CD4-positive, alpha-beta T cell treated with Interferon gamma for 1 hour (primary cell): ENCODE measurements at places on chromosomes 2 and 18.

- no peak for DNase-seq
Observed at GRCh38 chr2:41719756-41720155, 328.1 kb upstream of the PKDCC start.

DNA sequence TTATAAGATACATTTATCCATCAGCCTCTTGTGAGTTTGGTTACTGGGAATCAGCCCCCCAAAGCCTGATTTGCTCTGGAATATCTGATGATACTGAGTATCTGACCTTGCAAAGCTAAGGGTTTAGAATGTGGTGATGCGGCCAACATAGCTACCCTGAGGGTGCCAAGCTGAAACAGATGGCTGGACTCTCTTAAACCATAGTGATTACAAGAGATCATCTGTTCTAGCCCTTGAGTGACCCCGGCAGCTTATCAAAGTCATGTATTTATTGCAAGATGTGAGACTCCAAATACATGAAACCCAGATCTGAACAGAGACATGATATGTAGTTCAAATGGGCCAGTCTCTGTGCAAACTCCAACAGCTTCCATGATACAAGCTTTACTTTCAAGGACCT, 78.2 kb upstream of the CABLES1 start:
- no peak for DNase-seq

DNA sequence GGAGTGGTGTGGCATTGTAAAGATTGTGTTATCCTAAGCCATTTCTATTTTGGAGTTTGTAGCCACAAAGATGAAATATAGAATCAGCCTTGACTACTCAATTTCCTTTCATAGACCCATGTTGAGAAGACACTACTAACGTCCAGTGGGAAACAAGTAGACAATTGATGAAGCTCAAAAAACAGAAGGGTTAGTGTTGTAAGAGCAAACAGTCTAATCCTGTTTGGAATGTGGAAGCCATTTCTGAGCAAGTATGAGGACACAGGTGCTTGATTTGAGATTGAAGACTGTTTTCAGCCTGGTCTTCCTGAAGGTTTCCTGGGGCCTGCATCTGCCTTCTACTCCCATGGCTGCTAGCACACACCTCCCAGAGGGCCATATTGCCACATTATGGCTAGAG, 29.1 kb downstream of the B3GNT2 start:
- no peak for DNase-seq

- DNase-seq, result no peak
Observed at GRCh38 chr18:76465630-76466409, 29.2 kb downstream of the ZNF516 start.

- DNase-seq, result peak; percentile 66
Observed at GRCh38 chr2:28366496-28367282, 26.0 kb upstream of the FOSL2 start.

DNA sequence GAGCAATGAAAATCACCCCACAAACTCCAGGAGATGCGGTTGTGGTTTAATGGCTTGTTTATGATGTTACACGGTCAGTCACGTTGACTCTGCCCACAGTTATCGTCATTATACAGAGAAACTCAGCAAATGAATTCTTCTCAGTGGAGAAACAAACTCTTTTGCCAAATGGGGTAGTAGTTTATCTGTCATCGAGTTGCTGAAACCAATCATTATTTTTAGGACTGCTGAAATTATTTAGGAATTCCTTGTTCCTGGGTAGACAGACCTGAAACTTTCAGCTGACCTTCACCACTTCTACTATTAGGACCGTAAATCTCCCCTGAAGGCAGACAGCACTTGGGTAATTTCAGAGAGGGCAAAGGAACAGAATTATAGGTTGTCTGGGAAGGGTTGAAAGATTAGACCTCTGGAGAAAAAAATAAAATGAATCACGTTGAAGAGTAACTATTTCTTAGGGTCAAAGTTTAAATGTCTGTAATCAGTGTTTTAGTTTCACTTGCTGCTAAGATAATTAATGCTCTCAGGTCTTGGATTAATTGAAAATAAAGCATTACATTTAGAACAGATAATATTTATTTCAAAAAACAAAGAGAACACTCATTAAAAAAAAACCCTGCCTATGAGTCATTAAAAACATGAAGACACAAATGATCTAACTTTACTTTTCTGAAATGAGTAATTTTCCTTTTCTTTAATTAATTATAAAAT, 52.1 kb upstream of the LYPD6 start:
- no peak for DNase-seq
